Mesenchymal stem cell (in vitro differentiated cells and primary cell): ENCODE measurements at places on chromosomes 1 and 21.

- H3K4me1 ChIP-seq, result peaks cover 1% of the 10 kb centered on the region
- no peak for DNase-seq
- no peaks in the 10 kb centered on the region for H3K36me3 ChIP-seq
- H3K4me3 ChIP-seq, result no peak overlapping the region
- no peaks in the 10 kb centered on the region for H3K27me3 ChIP-seq
These were observed 198.6 kb downstream of the PTPRC start for GRCh38 chr1:198837278-198838021.

GRCh38 chr1:70518106-70518505 is 107.0 kb downstream of the CTH start:
- no peak overlapping the region for H3K27ac ChIP-seq
- no peaks in the 10 kb centered on the region for H3K27me3 ChIP-seq
- no peaks in the 10 kb centered on the region for H3K4me1 ChIP-seq

DNA sequence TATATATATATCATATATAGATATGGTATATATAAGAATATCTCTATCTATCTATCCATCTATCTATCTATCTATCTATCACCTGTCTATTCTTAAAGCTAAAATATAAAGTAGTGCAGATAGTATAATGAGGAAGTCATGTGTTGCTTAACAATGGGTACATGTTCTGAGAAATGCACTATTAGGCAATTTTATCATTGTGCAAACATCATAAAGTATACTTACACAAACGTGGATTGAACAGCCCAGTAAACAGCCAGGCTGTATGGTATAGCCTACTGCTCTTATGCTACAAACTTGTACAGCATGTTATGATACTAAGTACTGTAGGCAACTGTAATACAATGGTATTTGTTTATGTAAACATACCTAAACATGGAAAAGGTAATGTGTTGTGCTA is 621.0 kb upstream of the NCAM2 start:
- H3K36me3 ChIP-seq, result no peaks in the 10 kb centered on the region
- H3K4me1 ChIP-seq, result no peaks in the 10 kb centered on the region
- no peak overlapping the region for H3K4me3 ChIP-seq
- no peak overlapping the region for H3K27ac ChIP-seq
- no peaks in the 10 kb centered on the region for H3K27me3 ChIP-seq

GRCh38 chr21:28272272-28272992 is 720.2 kb downstream of the LTN1 start:
- no peak overlapping the region for H3K27ac ChIP-seq
- no peaks in the 10 kb centered on the region for H3K36me3 ChIP-seq
- H3K27me3 ChIP-seq, result no peaks in the 10 kb centered on the region
- no peaks in the 10 kb centered on the region for H3K4me1 ChIP-seq
- H3K4me3 ChIP-seq, result no peak overlapping the region

DNA sequence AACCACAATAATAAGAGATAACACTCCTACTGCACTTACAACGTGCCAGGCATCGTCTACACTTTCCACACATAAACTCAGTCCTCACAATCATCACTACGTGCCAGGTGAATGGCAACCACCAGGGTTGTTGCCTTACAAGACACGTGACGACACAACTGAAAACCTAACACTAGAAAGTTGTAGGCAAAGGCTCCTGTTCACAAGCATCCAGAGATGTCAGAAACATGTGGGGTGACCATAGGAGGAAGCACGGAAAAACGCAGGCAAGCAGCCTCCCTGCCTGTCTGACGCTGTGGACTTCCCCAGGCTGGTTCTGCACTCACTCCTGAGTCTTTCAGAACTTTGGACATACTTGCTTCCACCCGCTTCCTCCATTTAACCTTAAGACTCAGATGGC is 7.0 kb downstream of the CAPZB start:
- peaks cover 48% of the 10 kb centered on the region for H3K4me1 ChIP-seq
- no peaks in the 10 kb centered on the region for H3K27me3 ChIP-seq
- no peak overlapping the region for H3K4me3 ChIP-seq
- peaks cover 41% of the 10 kb centered on the region for H3K36me3 ChIP-seq

GRCh38 chr1:201504799-201505502 is 2.0 kb downstream of the CSRP1 start:
- H3K36me3 ChIP-seq, result no peaks in the 10 kb centered on the region
- H3K4me1 ChIP-seq, result peaks cover 24% of the 10 kb centered on the region
- H3K27ac ChIP-seq, result no peak overlapping the region
- no peak overlapping the region for H3K4me3 ChIP-seq
- no peaks in the 10 kb centered on the region for H3K27me3 ChIP-seq

DNA sequence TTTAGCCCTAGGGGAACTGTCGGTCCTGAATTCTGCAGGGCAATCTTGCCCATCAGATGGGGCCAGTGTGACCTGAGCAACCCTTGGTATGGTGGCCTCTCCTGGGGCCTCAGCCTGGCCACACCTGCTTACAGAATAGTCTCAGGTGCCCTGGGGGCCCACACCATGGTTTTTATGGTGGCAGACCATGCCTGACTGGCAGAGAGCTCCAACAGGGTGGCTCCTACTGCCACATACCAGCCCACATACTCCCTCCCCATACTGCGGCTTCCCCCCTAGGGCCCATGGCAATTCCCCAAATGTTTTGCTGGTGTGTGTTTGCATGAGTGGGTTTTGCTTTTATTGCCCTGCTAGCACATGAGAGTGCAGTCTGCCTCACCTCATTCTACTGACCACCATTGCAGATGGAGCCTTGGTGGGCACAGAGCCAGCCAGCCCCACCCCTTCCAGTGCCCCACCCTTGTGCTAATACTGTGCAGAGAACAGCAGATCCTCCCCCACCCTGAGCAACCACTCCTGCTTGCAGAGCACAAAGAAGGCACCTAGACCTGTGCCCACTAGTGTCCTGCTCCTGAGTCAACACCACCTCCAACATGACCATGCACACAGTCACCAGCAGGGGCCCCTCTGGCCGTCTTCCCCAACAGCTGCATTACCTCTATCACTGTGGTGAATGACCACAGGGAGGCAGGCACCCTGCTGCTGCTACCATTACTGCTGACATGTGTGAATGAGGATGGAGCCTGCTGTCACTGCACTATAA is 86.8 kb downstream of the GDAP2 start:
- H3K4me3 ChIP-seq, result no peak overlapping the region
- DNase-seq, result no peak
- H3K27ac ChIP-seq, result no peak overlapping the region
- H3K27me3 ChIP-seq, result no peaks in the 10 kb centered on the region
- peaks cover 8% of the 10 kb centered on the region for H3K4me1 ChIP-seq

GRCh38 chr1:59730759-59731478 is 83.8 kb upstream of the HOOK1 start:
- no peaks in the 10 kb centered on the region for H3K27me3 ChIP-seq
- peak; percentile 97 for DNase-seq
- H3K4me3 ChIP-seq, result no peak overlapping the region
- peak overlapping the region; percentile 86 for H3K27ac ChIP-seq

- H3K27ac ChIP-seq, result no peak overlapping the region
- H3K27me3 ChIP-seq, result no peaks in the 10 kb centered on the region
- no peak overlapping the region for H3K4me3 ChIP-seq
- H3K36me3 ChIP-seq, result no peaks in the 10 kb centered on the region
These were observed 195.2 kb upstream of the CHODL start for GRCh38 chr21:18049461-18049860.

DNA sequence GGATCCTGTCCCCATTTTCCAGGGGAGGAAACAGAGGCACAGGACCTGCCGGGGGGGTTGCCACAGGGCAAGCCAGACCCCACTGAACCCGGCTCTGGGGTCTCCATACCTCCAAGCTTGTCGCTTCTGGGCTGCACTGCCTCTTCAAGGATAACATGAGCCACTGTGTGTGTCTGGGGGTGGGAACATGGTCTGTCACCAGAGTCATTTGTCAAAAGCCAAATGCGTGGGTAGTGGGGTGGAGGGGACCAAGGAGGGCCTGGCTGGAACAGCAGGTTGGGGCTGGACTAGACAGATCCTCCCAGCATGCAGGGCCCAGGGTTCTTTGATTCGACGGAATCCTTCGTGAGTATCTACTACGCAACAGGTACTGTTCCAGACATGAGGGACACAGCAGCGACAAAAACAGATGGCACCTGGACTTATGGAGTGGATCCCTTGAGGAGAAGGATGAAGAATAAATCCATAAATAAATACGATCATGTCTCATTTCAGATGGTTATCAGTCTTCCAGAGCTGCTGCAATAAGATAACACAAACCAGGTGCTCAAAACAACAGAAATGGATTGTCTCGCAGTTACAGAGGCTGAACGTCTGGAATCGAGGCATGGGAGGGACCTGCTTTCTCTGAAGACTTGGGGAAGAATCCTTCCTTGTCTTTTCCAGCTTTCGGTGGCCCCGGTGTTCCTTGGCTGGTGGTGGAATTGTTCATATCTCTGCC is 28.7 kb downstream of the C1QB start:
- DNase-seq, result no peak
- H3K36me3 ChIP-seq, result no peaks in the 10 kb centered on the region
- no peak overlapping the region for H3K4me3 ChIP-seq
- no peak overlapping the region for H3K27ac ChIP-seq

GRCh38 chr1:5727871-5728643 is 264.2 kb downstream of the NPHP4 start:
- H3K4me1 ChIP-seq, result no peaks in the 10 kb centered on the region
- no peak overlapping the region for H3K27ac ChIP-seq
- no peak overlapping the region for H3K4me3 ChIP-seq
- no peak for DNase-seq
- no peaks in the 10 kb centered on the region for H3K27me3 ChIP-seq

DNA sequence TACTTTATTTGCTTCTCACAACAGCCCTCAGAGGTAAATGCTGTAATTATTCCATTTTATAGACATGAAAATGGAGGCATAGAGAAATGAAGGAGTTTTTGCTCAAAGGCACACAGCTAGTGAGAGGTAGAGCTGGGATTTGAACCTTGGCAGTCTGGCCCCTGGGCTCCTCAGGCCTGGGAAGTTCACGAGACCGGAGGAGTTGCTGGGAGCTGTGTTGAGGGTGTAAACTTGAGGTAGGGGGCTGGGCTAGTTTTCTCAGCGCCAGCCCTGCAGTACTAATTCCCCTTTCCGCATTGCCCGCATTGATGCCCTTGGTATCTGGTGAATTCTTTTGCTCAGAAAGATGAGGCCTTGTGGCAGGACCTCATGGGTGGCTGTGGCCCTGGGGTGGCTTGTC is 73.3 kb downstream of the PTPRU start:
- no peak overlapping the region for H3K27ac ChIP-seq
- peaks cover 56% of the 10 kb centered on the region for H3K36me3 ChIP-seq
- DNase-seq, result no peak
- H3K4me1 ChIP-seq, result no peaks in the 10 kb centered on the region
- no peak overlapping the region for H3K4me3 ChIP-seq

GRCh38 chr1:20110679-20111078 is 8.7 kb downstream of the PLA2G2D start:
- H3K4me3 ChIP-seq, result no peak overlapping the region
- H3K27me3 ChIP-seq, result peaks cover 3% of the 10 kb centered on the region
- no peaks in the 10 kb centered on the region for H3K36me3 ChIP-seq
- no peaks in the 10 kb centered on the region for H3K4me1 ChIP-seq
- H3K27ac ChIP-seq, result no peak overlapping the region

DNA sequence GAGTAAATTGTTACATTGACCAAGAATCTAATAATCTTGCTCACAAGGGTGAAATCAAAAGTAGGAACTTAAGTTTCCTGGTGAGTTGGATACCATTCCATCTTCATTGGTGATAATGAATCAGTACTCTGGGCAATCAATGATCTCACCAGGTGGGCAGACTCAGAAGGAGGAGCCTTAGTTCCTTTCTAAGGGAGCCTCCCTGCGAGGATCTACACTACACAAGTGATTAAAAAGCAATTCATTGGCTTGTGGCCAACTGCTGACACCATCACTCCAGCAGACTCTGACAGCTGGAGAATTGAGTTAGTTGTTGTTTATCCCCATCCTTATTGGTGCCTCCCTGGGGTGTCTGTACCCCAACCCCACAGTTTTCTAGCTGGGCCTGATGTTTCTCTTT is 84.1 kb upstream of the VANGL1 start:
- H3K27ac ChIP-seq, result no peak overlapping the region
- no peak overlapping the region for H3K4me3 ChIP-seq
- no peaks in the 10 kb centered on the region for H3K27me3 ChIP-seq
- H3K36me3 ChIP-seq, result no peaks in the 10 kb centered on the region
- H3K4me1 ChIP-seq, result peaks cover 1% of the 10 kb centered on the region

DNA sequence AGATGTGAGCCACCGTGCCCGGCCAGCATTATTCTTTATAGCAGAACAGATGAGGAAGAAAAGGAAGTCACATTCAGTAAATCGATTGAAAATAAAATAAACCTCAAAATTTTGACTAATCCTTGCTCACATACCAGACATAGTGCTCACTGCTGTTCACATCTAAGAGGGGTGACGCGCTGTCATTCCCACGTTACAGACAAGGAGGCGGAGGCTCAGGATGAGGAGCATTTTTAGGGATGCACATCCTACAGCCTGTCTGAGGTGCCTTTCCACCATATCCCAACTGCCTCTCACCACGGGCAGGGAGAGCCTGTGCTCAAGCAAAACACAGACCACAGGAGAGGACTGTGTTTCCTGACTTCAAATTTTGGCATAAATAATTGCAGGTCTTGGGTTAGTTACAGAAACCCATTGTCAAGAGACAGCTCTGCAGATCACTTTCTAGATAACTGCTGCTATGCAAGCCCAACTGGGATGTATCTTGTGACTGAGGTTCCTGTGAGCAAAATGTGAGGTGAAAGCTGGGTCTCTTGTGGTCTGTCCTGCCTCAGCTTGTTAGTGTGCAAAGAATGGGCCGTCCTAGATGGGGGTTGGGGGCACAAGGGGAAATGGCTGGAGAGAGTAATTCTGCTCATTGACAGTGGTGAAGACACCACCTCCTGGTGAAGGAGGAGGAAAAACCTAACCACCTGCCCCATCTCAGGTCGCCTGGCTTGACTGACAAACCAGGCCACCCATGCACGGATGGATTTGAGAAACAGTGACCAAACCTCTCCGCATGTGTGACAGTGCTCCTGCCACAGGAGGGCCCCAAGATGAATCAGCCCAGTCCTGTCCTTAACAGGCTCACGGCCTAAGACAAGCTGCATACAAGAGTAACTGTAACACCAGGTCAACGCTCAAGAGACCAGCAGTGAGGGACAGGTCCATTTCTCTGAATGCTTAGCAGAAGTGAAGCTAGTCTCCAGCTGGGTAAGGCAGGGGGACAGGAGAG is 8.2 kb downstream of the TNN start:
- H3K27me3 ChIP-seq, result peaks cover 4% of the 10 kb centered on the region
- no peak overlapping the region for H3K4me3 ChIP-seq
- no peak overlapping the region for H3K27ac ChIP-seq
- DNase-seq, result no peak
- H3K36me3 ChIP-seq, result no peaks in the 10 kb centered on the region
- H3K4me1 ChIP-seq, result no peaks in the 10 kb centered on the region

- no peak overlapping the region for H3K4me3 ChIP-seq
- H3K27ac ChIP-seq, result no peak overlapping the region
- H3K4me1 ChIP-seq, result peaks cover 1% of the 10 kb centered on the region
- peak; percentile 17 for DNase-seq
- H3K27me3 ChIP-seq, result no peaks in the 10 kb centered on the region
These were observed 28.9 kb downstream of the RNF2 start for GRCh38 chr1:185074307-185074706.

GRCh38 chr1:103576065-103576464 is 4.7 kb downstream of the AMY2B start:
- no peaks in the 10 kb centered on the region for H3K27me3 ChIP-seq
- no peak for DNase-seq
- H3K4me3 ChIP-seq, result no peak overlapping the region
- no peaks in the 10 kb centered on the region for H3K4me1 ChIP-seq
- H3K27ac ChIP-seq, result no peak overlapping the region

GRCh38 chr1:48558366-48558765 is 86.4 kb upstream of the SPATA6 start:
- H3K27me3 ChIP-seq, result peaks cover 10% of the 10 kb centered on the region
- no peaks in the 10 kb centered on the region for H3K4me1 ChIP-seq
- DNase-seq, result no peak
- no peak overlapping the region for H3K4me3 ChIP-seq
